Right cardiac atrium (tissue), 5 donors: ENCODE measurements at places on chromosomes 5 and 9. TPM values are rescaled to one million over a fixed set of nuclear protein-coding genes. Genes with fewer than 3 reads are reported as not detected.
A peak's percentile ranks its signal among the peaks of the same experiment; 100 is the strongest.

DNA sequence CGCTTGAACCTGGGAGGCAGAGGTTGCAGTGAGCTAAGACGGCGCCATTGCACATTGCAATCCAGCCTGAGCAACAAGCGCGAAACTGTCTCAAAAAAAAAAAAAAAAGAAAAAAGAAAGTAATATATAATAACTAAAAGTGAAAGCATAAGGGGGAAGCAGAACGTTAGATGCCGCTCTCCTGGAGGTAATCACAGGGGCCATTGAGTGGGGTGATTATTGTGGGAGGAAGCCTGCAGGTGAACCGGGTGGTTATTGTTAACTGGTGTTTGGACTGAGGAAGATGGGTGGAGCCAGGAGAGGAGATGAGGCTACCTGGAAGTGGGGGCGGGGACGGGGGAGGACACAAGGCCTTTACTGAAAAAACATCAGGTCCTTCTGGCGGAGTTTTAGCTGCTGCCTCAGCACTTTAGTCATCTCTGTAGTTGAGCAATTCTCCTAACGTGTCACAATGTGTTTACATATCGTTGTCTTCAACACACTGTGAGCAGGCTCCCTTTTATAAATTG, 5.3 kb upstream of the TJP2 start:
- DNase-seq, result no peak

DNA sequence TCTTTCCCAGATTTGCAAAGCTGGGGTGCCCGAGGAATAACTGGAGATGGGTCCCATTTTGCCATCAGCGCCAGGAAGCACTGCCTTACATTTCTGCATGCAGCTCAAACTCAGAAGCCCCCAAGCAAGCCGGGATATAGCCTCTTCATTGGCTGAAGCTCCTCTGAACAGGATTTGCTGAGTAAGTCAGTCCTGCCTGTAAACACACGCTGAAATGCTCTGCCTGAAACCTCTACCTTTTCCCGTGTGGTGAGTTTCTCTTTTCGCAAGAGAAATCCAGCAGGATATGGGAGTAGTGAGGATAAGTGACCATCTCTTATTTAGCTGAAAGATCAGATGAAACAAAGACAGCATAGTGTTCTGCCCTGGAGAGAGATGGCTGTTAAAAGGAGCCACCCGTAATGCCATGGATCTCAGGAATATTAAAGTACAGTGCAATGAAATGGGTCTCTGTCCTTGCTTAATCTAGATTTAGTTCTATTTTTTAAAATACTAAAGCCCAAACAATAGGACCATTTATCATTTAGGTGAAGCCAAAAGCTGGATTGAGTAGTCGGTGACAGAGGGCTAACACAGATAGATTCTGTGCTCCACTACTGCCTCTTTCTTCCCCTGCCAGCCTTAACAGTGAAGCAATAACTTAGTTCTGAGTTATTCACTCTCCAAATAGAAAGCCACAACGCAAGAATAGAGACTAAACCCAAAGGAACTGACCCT, 177.5 kb upstream of the PPP2R2B start:
- DNase-seq, result no peak

DNA sequence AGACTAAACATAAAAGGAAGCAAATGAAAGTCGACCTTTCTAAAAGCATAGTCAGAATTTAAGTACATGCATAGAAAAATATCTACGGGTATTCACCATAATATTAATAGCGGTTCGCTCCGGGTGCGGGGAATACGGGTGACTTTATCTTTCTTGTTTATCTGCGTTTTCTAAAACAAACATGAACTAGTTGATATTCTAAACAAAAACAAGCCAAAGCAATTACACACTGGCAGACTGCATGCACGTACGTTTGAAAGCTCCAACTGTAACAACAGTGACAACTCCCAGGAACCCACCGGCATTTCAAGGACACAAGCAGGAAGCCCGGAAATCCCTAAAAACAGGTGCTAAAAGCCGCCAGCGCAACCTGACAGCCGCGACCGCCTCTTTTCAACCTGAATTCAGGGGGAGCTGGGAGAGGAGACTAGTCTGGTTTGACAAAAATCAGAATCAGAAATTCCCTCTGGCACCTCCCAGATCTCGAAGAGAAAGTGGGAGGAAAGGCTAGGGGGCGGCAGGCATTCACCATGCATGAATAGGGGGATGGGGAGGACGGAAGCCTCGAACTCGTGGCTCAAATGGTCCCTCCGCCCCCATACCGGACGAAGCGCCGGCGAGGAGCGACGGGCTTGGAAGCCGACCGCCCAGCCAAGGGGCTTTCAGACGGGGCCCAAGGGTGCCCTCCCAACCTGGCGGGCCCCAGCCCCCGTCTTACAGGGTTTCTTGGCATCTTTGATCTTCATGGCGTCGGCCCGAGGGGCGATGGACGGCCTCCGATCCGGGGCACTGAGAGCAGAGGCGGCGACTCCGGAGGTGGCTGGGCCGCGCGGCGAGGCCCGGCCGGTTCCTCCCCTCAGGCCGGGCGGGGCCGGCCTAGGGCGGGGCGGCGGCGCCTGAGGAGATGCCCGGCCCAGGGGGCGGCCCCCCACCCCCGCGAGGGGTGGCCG, at the start of gene PANK3:
TSS of gene PANK3 (minus strand) at position 831 of the 950 bp plus-strand sequence. CDS start at position 746, 85 bp downstream.
- no peak for DNase-seq

SLC6A3 gene
- total RNA-seq, result not detected

INSL4 gene
- total RNA-seq, result not detected

GRCh38 chr9:70642341-70642740, 227.9 kb upstream of the KLF9 start:
- DNase-seq, result no peak

DNA sequence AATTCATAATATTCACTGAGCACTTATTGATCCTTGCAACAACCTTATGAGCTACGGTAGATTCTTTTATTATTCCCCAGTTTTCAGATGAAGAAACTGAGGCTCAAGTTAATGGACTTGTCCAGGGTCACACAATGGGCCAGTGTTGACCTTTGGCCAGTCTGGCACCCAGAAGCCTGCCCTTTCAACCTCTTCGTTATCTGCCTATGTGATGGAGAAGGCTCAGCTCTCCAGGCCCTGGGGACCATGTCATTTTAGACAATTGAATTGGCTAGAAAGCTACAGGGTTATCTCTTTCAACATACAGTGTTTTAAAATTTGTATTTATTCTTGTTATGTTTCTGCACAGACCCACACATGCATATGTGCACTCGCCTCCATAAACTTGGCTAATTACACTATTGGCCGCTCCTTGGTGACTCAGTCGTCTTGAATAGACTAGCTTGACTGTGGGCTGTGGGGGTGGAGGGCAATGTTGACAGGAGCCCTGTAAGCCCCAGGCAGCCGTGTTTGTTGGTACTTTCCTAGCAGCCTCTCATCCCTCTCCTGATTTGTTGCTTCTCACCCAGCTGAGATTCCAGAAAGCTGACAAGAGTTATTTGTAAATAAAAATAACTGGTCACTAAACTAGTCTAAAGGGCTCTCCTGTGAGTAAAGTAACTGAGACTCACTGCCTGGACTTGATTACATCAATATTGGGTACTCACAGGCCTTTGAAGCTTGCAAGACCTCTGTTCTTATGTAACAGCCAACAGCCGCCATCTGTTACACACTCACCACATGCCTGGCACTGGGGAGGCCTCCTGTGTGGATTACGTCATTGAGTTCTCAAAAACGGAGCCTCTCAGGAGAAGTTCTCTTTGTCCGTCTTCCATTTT, 8.5 kb upstream of the ANGPTL2 start:
- DNase-seq, result no peak

SH3RF2 gene
- total RNA-seq, result 84.0 TPM

DNA sequence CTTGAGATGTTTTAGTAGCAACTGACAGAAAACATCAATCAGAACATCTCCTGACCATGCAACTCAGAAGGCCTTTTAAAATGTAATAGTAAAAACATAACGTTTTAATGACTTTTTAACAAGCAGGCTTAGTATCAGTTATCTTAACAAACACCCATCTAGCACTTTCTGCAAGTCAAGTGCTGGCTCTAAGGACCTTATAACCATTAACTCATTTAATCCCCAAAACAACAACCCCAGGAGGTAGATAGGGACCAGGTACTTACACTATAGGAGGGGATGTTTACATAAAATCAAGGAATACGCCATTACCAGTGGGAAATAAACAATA, 41.8 kb downstream of the ROR2 start:
- DNase-seq, result no peak

GRCh38 chr9:77392328-77392727, 215.0 kb downstream of the VPS13A start:
- DNase-seq, result no peak

NR2F1 gene
- 43.2 TPM for total RNA-seq

DNA sequence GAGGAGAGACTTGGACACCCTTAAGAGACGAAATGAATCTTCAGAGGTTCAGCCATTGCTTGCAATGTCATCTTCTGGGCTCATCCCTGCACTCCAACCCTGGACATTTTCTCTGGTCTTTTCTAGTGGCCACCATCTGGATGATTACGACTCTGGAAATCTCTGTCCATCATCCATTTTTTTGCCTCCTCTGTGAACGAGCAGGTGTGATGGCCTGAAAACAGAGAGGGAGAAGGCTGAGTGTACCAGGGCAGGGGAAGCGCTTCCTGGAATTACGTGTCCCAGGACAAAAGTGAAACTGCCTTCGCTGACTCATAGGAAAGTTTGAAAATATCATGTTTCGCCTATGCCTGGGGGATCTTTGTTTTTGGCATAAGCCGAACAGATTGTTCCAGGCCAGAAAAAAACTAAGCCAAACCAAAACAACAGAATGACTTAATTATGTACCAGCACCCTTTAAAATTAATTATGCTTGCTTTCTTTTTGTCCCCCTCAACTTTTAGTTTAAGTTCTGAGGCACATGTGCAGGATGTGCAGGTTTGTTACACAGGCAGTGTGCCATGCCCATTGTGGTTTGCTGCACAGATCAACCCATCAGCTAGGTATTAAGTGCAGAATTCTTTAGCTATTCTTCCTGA, 31.9 kb downstream of the ANKRD33B start:
- DNase-seq, result peak; percentile 40

NFIL3 gene
- 26.7 TPM for total RNA-seq

- DNase-seq, result no peak
These were observed 47.8 kb downstream of the C7 start for GRCh38 chr5:40957048-40957447.

- DNase-seq, result no peak
These were observed 566.0 kb downstream of the CAAP1 start for GRCh38 chr9:26326563-26326962.
